Stimulated activated CD4-positive, alpha-beta T cell treated with anti-CD3 and anti-CD28 coated beads, TNF-alpha, amount 100 ng/mL, for 24 hours (primary cell): ENCODE measurements at places on chromosomes 4 and X.

GRCh38 chr4:158035662-158036195, 137.1 kb downstream of the GASK1B start:
- DNase-seq = no peak

DNA sequence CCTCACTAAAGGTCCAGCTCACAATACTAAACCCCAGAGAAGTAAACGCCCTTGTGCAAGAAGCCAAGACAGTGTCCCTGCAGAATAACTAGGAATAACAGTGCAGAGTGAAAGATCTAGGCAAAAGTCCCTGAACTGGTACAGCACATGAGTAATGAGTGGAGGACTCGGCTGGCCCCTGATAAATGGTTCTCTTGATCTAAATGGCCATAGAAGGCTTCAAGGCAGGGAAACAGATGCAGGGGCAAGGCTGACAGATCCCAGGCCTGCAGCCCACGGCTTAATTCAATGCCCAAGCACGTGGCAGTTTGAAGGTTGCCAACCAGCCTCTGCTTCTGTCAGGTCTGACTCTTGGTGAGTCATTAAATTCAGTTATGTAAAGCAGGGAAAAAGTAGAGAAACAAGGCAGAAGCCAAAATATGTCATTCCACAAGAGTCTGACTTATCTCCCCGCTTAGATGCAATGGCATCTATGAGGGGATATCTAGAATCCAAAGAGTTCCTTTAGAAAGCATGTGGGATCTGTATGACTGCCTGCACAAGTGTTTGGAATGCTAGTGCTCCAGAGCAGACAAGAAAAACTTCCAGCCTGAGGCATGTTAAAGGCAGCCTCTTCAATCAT, 121.3 kb downstream of the PRDM5 start:
- DNase-seq = no peak

- no peak for DNase-seq
Observed at GRCh38 chr4:113026556-113026955, 22.9 kb upstream of the ANK2 start.

- no peak for DNase-seq
Observed at GRCh38 chr4:26753617-26754016, 107.0 kb upstream of the STIM2 start.

GRCh38 chrX:97743014-97743413, 859.3 kb downstream of the RPA4 start:
- no peak for DNase-seq

DNA sequence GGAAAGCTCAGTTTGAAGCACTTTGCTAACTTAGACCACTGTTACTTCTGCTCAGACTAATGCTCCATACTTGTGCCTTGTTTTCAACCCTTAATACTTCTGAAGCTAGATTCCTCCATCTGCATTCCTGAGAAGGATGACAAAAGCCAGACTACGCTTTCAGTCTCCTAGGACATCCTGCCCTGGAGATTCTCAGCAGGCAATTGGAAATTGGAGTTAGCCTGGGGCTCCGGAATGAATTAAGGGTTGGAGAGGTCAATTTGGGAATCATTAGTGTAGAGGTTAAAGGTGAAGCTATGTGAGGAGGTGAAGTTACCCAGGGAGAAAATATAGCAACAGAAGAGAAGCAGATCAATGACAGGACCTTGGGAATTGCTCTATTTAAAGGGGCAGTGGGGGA, 215.9 kb upstream of the MBNL3 start:
- DNase-seq = no peak
